ENCODE measurements at places on chromosomes 2 and 18.

GRCh38 chr2:144477281-144477956 lies 42.5 kb downstream of the ZEB2 start:
- DNase-seq = no peak

DNA sequence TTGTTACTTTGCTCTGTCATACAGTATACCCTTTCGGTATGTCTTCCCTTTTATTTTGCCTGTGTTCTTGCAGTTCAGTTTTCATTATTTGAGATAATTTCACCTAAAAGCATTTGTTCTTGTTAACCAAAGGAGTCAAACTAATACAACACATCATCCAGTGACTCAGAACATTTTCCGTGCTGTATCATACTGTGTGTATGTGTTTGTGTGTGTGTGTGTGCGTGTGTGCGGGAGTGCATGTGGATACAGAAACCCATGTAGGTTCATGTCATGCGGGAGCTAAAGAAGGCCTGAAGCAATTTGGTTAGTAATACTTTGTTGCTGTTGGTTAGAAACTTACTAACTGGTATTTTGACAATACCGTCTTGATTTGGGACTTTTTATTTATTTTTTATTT lies 60.0 kb downstream of the CEP192 start:
- DNase-seq = no peak

DNA sequence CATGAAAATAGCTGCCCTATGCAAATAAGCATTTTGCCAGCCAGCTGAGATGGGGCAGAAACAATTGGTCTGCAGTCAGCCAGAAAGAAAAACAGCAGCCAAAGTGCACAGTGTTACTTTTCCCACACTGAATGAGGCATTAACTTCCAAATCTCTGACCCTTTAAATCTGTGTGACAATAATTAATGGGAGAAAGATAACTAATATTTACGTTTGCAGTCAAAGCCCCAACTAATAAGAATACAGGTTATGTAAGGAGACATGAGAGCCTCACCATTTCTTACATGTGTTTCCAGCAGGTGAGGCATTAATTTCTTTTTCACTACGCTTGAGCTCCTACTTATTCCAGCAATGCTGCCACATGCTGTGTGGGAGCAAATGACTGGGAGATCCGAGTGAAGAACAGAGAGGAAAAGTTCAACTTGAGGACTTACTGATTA lies 339.0 kb downstream of the SATB2 start:
- no peak for DNase-seq

- no peak for DNase-seq
These were observed 150.9 kb upstream of the REV1 start for GRCh38 chr2:99640635-99641151.

DNA sequence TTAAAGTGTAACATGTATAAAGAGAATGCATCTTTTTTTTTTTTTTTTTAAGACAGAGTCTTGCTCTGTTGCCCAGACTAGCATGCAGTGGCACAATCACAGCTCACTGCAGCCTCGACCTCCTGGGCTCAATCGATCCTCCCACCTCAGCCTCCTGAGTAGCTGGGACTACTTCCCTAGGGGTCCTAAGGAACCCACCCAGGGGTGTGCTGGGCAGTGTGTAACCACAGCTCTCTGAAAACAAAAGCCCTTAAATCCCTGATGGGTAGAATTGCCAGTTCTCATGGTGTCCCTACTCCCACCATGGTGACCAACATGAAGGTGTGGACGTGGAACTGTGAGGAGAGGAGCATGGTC lies 105.6 kb upstream of the ST3GAL5 start:
- no peak for DNase-seq

DNA sequence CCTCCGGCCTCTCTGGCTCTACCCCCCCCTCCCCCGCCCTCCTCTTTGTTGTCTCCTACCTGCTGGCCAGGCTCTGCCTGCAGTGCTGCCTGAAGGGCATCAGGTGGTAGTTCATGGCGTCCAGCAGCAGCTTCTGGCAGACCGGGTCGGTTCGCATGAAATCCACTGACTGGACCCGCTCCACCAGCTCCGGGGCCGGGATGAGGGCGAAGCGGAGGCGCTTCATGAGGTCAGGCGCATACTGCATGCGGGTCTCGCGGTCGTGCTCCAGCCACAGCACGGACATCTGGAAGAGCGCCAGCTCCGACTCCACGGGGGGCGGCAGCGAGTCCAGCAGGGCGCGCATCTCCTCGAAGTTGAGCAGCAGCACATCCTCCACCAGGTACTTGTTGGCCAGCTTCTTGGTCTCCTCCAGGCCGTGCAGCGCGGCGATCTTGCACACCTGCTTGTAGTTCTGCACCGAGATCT lies 3.2 kb downstream of the KLHL14 start:
- DNase-seq = peak; percentile 62

DNA sequence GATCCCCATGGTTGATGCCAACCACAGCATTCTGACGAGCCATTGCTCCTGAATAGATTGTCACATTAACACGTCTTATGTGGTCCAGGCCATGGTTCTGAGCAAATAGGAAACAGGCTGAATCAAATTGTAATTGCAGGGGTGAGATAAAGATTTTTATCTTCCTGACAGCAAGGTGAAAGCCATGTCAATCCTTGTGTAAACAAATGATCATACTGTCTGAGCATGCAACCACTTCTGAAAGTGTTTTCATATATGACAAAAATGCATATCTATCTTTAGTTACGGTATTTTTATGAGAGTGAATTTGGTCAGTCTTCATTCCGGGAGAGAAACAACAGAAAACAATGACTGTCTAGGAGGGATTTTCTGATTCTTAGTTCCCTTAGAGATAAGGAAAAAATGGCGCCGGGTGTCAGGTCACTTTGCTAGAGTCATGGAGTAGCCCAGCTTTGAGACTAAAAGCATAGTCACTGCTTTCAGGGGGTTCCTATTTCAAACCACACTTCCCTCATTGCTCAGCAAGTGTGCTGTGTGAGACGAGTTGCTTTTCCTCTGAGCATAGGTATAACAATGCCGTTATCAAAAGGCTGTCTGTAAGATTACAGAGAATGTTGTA lies 958.9 kb downstream of the DCDC2C start:
- no peak for DNase-seq

GRCh38 chr2:3493615-3494007 lies 25.7 kb downstream of the ADI1 start:
- no peak for DNase-seq

GRCh38 chr2:238053191-238053776 lies 7.5 kb upstream of the SCLY start:
- no peak for DNase-seq

DNA sequence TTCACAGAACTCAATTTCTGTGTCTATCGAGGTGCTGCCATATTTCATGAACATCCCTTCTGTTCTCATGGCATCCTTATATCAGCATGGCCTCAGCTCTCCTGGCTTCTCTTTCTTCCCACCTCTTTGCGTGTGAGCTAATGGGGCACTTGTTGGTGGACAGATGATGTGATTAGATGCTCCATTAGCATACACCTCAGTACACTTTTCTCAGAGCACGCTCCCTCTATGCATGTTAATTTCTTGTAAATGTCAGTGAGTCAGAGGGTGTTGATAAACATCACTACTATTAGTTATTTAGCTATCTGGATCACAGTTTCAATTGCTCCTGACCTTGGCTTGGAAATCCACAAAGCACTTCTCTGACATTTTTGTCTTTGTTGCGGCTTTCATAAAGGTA lies 159.4 kb downstream of the CD8B2 start:
- DNase-seq = no peak

- no peak for DNase-seq
These were observed 106.8 kb downstream of the DNAH7 start for GRCh38 chr2:195961873-195962272.

DNA sequence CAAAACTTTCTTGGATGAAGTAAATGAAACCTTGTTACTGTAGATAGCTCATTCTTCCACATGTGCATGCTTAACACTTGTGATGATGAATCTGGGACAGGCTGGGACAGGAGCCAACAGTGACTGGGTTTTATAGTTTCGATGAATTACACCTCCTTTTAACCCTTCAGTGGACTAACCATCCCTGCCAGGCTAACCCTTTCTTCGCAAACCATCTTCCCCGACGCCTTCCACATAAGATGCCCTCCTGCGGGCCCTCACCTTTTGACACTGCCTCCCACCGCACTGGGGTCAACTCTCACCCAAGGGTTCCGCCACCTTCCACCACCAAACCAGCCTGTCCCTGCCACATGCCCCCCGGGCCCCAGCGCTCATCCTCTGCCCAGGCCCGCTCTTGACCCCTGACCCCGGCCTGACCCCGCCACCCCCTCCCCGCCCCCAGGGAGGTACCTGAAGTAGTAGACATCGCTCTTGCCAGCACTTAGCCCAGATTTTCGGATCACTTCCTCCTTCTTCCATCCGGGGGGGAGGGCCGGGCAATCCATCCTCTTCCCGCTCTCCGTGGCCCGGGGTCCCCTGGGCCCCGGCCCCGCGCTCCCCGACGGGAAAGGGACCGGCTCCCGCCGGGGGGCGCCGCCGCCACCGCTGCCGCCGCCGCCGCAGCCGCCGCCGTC lies 764 bp downstream of the MBD2 start:
- peak; percentile 59 for DNase-seq

GRCh38 chr18:12409469-12409868 lies 1.7 kb downstream of the PRELID3A start:
- no peak for DNase-seq

DNA sequence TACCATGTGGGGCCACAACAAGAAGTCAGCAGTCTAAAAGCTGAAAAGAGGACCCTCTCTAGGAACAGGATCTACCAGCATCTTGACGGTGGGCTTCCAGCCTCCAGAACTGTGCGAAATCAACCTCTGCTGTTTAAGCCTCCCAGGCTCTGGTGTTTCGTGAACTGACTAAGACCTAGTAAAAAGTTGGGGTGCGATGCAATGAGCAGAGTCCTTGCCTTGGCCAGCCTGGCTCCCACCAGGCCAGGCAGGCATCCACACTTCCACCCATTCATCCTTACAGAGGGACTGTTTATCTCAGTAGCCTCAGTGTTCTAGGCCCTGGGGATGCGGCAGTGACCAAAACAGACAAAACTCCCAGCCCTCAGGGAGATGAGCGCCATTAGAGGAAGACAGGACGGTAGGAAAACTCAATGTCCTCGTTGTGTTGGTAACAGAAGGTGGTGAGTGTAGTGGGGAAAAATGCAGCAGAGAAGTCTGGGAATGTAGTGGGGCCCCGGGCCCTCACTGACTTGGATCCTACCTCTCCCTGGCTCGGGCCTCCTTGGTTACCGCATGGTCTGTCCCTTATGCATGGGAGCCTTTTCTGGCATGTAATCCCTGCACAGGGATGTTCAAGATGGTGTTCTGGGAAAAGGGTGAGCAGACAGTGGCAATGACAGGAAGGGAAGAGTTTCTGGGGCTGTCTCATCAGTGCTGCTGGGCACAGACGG lies 271.8 kb upstream of the HS6ST1 start:
- DNase-seq = no peak

DNA sequence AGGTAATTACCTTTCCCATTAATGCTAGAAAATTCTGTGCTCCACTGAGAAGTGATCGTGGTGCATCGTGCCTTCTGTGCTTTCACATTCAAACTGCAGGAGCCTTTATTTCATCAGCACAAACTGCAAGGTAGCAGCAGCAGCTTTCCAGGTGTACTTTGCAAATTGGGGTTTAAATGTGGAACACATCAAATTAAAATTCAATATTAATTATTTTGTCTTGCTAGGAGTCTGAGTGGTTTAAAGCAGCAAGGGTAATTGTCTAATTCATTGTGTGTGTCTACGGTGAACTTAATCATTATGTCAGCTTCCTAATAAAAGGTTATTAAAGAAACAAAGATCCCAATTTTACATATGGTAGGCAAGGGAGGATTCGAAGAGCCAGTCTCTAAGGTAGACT lies 180.8 kb upstream of the ATP5MC3 start:
- DNase-seq = no peak

DNA sequence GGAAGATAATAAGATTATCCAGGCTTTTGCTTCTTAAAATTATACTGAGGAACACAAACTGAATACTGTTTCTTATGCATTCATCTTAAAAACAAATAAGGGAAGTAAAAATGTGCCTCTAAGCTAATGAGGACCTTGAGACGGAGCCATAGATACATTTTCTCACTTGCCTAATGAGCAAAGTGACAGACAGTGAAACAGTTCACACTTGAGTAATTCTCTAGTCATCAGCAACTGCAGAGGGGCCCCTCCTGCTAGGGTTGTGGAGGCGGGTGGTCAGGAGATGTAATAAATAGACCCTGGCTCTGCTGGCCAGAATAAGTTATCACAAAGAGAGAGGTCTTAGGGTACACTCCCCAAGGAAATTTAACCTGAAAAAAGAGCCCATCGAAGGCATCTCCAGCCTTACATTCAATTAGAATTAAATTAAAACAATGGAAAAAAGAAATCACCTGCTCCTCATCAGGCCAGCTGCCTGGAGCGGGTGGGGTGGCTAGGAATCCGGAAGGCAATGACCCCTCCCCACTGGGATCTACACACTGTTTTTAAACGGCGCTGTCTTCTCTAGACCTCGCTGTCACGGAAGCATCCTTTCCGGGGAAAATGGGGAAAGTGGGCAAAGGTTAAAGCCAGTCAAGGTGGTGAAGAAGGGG lies 32.6 kb upstream of the INSIG2 start:
- no peak for DNase-seq

DNA sequence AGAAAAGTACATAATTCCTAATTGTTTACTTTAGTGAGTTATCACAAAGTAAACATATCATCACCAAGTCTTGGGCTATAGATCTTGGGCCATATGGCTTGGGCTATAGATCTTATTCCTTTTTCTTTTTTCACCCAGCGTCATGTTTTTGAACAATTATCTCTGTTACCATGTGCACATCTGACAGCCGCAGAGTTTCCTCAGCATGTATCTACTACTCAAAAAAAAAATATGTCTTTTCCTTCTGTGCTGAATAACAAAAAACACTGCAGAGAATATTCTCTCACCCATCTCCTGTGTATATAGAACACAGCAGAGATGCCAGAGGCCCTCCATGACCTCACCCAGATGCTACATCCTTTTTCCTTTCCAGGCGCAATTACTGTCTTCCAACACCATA lies 76.2 kb upstream of the MYO3B start:
- DNase-seq = no peak

DNA sequence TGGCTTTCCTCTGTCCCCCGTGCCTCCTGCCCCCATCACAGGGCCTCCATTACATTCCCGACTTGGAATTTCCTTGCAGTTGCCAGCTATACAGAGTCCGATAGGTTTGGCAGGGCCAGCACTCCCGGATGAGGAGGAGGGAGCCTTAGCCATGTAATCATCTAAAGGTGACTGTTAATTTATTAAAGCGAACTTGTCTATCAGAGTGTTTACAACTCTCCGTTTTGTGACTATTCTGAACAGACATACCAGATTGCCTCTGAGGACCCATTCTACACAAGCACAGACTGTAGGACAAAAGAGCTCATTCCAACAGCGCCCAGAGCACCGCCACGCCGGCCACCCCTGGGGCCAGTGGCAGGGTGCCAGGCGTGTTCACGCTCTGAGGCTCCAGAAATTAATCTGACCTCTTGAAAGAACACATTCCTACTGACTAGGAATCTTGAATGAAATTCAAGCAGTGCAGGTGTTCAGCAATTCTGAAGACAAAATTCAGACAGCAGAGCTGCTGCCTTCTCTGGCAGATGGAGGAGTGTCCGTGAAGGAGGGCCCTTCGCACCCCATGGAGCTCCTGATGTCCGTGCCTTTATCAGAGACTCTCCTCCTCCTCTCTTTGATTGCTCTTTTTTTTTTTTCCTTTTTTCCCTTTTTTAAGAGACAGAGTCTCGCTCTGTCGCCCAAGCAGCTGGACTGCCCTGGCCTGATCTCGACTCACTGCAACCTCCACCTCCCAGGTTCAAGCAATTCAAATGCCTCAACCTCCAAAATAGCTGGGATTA lies 58.1 kb upstream of the RALBP1 start:
- DNase-seq = peak; percentile 15
